A172 (cell line): ENCODE measurements at places on chromosomes 11 and 22.

GRCh38 chr11:116694349-116694725, 78.5 kb downstream of the BUD13 start:
- DNase-seq: no peak

GRCh38 chr22:48802576-48802975, 1025.1 kb downstream of the BRD1 start:
- no peak for DNase-seq

GRCh38 chr11:124793466-124794278, 6.5 kb downstream of the MSANTD2 start:
- DNase-seq: peak; percentile 38

GRCh38 chr11:34262531-34263081, 95.2 kb downstream of the ABTB2 start:
- no peak for DNase-seq

GRCh38 chr11:131195661-131196517, 174.5 kb upstream of the NTM start:
- DNase-seq: no peak

- no peak for DNase-seq
Measured at GRCh38 chr11:70916351-70916750, 336.0 kb downstream of the SHANK2 start.

DNA sequence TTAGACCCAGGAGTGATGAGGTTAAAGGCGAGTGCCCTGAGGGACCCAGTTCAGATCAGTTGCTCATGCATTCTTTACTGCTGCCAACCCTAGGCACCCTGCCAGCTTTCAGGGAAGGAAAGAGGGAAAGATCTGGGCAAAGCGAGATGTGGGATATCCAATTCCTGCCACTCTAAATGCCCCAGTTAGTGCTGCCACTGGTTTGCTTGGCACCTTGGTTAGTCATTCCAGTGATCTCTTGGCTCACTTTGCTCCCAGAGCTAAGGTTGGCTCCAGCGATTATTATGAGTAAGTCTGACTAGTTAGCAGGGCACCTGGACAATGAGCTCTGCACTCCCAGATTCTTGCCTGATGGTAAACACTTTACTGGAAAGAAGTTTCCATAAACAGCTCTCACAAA, 85.0 kb downstream of the INSC start:
- DNase-seq: no peak

DNA sequence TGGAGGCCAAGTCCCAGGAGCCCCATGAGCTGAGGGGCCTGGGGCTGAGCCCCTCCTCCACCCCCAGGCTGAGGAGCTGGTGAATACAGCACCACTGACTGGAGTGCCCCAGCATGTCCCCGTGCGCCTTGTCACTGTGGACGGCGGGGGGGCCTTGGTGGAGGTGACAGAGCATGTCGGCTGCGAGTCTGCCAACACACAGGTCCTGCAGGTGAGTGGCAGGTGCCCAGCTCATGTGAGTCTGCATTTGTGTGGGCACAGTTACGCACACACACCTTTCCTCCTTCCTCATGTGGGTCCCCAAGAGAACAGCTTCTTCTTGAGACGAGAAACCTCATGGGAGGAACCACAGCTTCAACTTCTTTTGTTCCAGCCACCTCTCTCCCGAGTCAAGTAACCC, 7.7 kb downstream of the TMEM132A start:
- DNase-seq: no peak

DNA sequence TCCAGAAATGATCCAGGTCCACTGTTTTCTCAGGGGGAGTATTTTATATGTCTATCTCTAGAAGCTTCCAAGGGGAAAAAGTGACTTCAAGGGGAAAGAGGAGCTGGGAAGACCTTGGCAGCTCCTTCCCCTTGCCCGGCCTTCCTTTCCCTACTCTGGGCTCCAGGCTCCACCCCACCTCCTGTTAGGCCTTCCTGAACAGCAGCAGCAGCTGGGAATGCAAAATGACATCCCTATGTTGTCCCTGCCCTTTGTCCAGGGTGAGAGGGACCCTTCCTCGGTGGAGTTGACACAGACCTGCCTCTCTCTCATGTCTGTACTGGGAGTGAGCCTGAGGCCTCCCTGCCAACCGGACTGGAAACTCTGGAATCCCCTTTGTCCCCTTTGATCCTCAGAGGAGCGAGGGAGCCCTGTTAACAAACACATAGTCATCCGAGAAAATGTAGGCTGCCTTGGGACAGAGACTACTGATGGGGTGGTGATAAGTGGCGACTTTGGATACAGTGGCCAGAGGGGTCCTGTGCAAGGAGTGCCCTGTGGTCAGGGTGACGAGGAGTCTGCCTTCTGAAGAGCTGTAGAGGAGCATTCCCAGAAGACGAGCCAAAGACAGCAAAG, 9.0 kb upstream of the MALAT1 start:
- no peak for DNase-seq

DNA sequence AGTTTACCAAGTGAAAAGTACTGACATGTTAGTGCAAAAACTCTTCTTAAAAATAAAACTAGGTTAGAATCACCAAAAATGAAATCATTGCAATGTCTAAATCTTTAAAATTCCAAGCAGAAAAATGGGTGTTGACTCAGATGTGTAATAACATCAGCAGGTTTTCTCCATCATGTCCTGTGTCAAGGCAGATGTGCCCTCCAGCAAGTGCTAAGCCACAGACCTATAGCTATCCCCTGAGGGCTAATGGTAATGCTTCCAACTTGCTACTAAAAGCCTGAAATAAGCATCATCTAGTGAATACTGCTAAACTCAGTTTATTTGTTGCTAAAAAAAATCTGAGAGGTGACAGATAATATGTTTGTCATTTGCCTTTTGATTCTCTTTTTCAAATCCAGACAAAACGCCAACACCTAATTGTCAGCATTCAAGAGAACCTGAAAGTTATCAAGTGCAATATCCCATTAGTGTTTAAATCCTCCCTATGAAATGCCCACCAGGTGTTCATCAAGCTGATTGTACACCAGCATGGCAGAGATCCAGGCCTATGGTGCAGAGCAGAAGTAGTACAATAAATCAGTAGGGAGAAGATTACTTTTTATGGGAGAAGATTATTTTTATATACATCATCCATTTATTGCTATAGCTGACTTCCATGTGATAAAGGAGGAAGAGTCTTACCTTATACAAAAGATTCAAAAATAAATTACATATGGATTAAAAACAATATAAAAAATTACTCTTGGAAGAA, 55.1 kb upstream of the SYT9 start:
- DNase-seq: no peak

DNA sequence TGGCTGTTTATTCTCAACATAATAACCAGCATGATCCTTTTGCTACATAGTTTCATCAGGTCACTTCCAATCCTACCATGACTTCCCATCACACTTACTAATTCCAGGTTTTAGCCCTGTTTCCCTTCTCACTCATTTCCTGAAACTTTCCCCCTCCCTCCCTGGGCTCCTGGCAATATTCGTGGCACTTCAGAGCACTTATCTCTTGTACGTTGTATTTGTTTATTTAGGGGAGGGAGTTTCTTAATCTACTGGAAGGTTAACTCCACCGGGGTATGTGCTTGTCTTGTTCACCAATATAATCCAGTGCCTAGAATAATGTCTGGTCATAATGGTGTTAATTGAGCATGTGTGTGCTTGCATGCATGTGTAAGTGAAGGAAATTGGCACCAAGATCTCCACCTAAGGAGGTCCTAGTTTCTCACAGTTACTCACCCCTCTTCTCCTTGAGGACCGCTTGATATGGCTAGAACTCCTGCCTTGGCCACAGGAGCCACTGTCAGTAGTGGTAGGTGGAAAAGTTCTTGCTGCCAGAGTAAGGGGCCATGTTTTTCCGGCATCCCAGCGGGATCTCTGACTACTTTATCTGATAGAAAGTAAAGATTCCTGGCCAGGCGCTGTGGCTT, 11.7 kb downstream of the EIF3L start:
- DNase-seq: no peak

DNA sequence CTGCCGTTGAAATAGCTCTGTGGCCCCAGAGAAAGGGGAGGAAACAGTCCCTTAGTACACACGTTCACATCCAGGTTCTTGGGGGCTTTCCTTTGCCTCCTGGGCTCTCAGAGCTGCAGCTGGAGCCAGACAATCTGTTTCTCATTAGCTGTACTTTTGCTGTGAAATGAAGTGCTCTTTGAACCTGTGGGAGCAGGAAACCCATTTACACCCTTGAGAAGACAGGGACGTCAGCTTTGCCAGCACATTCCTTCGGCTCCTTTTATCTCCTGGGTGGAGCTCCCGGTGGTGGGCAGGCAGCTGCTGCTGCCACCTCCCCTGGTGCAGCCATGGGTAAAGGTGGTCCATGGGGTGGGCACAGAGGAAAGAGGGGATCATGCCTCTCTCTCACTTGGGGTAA, 80.6 kb upstream of the TIMP3 start:
- DNase-seq: peak; percentile 35

DNA sequence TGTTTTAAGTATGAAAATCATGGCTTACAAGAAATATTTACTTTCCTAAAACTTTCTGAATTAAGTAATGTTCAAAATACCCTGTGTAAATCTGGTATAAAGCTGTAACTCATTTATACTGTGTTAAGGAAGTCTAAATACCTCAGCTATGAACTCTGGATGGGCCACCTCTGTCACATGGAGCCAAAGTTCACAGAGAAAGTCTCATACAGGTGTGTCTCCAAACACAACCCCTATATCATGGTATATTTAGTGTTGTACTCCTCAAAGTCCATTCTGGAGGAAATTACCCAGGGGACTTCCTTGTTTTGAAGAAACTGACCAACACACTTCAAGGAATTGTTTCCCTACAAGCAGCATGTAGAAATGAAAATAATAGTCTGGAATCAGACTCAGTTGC, 909.2 kb upstream of the TENM4 start:
- DNase-seq: no peak

GRCh38 chr11:116791002-116791812, 472 bp downstream of the APOA5 start:
- no peak for DNase-seq

GRCh38 chr22:26114826-26115225, 54.4 kb upstream of the SEZ6L start:
- no peak for DNase-seq

DNA sequence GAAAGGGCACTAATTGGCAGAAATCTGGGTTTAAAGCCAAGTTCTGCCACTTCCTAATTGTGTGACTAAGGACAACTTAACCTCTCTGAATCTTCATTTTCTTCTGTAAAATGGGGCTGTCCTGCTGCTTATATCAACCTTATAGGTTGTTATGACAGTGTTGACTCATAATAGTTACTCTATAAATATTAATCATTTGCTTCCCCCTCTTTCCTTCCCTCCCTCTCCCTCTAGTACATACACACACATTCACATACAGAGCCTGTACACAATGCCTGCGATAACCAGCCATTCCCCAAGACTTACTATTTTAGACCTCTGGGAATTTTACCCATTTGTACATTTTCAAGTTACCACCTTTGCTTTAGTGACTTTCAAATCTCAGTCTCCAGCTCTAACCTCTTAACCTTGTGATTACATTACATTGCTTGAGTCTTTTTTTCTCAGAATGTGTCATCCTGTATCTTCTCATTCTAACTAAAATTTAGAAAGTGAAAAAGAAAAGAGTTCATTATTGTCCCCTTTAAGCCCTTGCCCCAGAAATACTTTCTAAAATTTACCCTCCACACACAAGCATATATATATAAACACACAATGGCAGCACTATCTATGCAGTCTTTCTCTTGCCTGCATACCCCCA, 31.9 kb downstream of the GDPD4 start:
- no peak for DNase-seq

- DNase-seq: no peak
Measured at GRCh38 chr11:82865841-82866240, 34.4 kb downstream of the PRCP start.

DNA sequence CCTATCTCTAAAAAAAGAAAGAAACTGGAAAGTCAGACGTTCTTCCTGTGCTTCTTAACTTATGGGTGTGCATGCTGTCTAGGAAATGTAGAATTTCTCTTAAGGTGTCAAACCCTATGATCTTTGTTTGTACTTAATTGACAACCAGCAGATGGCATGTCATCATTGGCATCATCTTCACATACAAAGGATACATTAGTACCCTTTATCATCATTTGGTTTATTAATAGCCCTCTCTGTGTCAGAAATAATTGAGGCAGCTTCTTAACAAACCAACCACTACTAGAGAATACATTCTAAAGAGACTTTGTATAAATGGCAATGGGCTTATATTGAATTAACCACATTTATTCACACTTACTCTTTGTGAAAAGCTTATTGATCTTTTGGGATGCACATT, 13.9 kb downstream of the SRPRA start:
- no peak for DNase-seq

DNA sequence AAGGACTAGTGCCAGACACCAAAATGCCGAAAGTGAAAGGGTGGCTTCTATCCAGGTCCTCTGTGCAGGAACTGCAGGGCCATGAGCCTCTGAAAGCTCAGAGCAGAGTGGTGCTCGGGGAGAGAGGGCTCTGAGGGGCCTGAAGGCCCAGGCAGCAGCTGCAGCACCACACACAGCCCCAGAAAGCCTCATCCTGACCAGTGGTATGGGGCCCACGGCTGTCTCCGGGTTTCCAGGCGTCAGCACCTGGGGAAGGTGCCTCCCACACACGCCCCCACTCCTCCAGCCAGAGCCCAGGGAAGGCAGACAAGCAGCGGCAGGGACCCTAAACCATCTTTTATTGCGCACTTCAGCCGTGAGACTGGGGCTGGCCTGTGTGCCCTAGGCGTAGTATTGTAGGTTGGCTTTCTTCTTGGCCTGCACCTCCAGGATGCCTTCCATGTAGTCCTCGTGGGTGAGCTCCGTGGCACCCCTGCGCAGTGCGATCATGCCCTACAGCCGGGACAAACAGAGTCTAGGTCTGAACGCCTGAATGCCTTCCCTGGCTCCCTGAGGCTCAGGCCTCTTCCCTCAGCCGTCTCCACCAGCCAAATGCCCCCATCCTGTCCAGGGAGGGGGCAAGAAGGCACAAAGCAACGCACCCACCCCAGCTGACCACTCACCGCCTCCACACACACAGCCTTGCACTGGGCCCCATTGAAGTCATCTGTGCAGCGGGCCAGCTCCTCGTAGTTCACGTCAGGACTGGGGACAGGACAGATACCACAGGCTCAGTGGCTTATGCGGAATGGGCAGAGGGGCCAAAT, 7.6 kb downstream of the PSMC3 start:
- DNase-seq: no peak

GRCh38 chr11:57460022-57460757, at the start of gene RTN4RL2:
Gene RTN4RL2, plus strand, starts transcription at chr11:57460528. Its CDS starts 338 bp downstream, at chr11:57460866.
- DNase-seq: peak; percentile 41

DNA sequence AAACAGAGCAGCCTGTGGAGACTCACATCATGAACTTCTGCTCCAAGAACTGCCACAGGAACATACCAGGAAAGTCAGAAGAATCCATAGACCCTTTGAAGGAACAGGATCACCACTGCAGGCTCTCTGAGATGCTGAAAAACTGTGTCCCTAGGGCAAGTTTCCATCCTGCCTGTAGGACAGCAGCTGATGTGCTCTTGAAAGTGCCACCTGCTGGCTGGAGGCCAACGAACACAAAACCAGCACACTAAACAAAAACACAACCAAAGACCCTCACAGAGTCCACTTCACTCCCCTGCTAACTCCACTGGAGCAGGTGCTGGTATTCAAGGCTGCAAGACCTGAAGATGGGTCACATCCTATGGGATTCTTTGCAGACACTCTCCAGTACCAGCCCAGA, 12.0 kb upstream of the NXPE1 start:
- DNase-seq: no peak
